WTC11 (cell line): ENCODE measurements at places on chromosomes 12 and 14.

GRCh38 chr14:96145116-96145864, 59.3 kb upstream of the BDKRB2 start:
- no peak for DNase-seq

GRCh38 chr12:57739914-57740538, 1.5 kb upstream of the AGAP2 start:
- no peak for DNase-seq

GRCh38 chr14:73829526-73830431, 21.9 kb upstream of the PTGR2 start:
- DNase-seq, result no peak

DNA sequence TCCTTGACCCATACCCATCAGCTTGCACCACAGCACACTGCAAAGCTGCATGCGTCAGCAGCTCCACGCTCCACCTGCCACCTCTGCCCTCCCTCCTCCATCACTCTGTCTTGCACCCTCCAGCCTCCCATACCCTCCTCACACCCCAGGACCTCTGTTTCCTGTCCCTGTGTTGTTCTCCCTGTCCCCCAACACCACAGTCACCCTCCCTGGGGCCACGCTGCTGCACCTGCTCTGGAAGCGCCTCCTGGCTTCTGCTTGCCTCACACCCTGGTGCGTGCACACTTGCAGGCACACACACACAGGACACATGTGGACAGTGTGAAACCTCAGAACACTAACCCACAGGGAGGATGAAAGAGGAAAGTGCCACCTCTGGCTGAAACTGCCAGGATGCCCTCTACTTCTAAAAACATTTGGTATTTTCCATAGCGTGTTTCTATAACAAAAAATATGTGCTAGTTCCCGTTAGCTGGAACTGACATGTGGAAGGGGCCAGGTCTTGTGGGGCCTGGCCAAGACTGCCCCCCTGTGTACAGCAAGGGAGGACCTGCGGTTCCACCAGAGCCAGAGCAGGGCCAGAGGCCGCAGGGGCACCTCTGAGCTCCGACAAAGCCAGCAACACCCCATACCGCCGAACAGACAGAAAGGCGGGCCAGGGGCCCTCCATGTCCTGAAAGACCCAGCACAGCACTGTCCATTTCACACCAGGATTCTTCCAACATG, 10.0 kb downstream of the BRF1 start:
- no peak for DNase-seq

- DNase-seq, result no peak
Measured at GRCh38 chr12:52860102-52860823, 11.5 kb upstream of the KRT78 start.
